NCI-H1092 (cell line): ENCODE measurements at places on chromosomes 3 and 15.
A peak's percentile ranks its signal among the peaks of the same experiment; 100 is the strongest.

DNA sequence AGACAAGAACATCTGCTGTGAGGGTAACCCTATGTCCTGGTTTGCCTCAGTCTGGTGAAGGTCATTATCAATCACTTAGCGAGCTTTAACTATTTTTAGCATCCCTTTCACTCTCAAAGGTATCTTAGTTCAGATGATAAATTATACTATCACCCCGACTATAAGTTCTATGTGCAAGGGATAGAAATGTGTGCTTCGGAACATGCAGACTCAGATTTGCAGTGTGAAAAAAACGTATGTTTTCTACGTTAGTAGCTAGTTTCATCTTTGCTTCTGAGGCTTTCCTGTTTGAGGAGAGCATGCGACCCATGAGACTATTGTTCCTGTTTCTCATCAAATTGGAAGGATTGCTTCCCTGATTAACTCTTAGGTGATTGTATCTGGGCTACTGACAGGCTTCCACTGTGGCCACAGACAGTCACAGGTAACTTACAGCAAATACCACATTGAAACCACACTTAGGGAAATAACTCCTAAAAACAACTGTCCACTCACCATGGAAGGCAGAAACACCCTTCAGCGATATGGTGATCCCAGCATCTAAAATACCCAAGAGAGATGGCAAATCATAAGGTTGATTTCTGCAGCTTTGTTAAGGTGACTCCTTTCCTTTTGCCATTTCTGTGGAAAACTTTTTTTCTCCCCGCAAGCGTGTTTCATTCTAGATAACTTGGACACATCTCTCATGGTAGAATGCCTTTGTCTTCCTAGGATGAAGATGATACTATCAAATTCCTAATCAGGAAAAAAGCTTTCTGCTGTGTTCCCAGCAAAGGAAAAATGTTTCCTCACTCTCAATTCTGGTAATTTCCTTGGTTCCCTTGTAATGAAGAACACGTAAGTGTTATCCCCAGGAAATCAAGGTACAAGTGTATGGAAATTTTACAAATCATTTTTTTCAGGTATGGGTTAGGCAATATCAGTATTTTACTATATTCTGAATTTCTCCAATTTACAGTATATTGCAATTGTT is 5.2 kb downstream of the GCSAM start:
- no peak for DNase-seq

GRCh38 chr15:68228971-68229385 is 550 bp downstream of the CLN6 start:
- DNase-seq, result no peak

- DNase-seq, result no peak
Measured at GRCh38 chr15:57485869-57486268, 105.8 kb upstream of the MYZAP start.

GRCh38 chr15:75647370-75648155 is at the start of gene SNX33:
TSS of gene SNX33 (plus strand) at chr15:75647912. CDS start at chr15:75649103, 1,191 bp downstream.
- DNase-seq, result no peak

- DNase-seq, result no peak
Measured at GRCh38 chr15:29205186-29205585, 64.4 kb downstream of the NSMCE3 start.

GRCh38 chr3:69144631-69145245 is 22.3 kb upstream of the LMOD3 start:
- DNase-seq, result peak; percentile 23

DNA sequence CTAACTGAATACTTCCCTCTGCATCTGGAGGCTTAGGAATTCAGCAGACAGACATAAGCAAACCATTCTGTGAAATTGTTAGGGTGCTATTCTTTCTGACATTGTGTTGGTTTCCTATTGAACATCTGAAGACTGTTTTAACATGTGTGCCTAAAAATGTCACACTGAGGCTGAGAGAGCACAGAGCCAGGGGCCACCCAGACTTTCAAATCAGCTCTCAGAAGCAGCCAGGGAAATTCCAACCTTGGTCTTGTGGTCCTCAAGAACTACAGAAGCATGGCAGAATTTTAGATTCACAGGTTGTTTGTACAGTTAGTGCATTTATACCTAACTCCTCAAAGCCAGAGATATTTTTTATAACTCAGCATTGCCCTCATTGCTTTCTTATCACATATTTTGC is 929.2 kb upstream of the CFAP20DC start:
- no peak for DNase-seq

DNA sequence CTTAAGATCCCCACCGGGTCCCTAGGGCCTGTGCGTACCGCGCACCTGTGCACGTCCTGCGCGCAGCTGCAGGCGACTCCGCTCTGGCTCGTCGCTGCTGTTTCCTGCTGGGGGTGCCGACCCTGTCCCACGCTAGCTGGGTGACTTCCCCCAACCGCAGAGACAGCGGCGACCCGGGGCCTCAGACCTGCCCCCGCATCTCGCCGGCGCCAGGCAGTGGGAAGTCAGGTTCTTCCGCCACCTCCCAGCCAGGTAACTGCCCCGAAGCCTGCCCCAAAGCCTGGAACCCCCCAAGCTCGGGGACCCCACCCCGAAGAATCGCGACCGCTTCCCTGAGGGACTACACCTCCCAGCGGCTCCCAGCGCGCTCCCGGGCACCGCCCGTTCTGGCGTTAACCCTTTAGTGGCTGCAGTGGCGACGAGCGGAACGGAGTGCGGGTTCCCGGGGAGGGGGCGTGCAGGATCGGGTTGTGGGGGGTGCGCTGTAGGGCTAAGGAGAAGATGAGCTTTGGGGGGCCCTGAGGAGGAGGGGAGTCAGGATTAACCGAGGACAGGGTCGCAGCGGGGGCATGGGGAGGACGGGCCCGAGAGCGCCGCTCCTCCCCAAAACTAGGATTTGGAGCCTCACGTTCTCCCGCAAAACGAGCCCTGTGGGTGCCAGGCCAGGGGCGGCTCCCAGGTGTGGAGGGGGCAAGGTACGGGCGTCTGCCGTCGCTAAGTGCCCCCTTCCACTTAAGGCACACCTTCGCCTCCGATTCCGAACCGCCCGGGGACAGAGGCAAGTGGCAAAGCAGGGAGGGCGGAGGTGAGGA is 589 bp downstream of the NEIL1 start:
- DNase-seq, result no peak

GRCh38 chr3:57937092-57937491 is 71.1 kb upstream of the FLNB start:
- DNase-seq, result no peak

DNA sequence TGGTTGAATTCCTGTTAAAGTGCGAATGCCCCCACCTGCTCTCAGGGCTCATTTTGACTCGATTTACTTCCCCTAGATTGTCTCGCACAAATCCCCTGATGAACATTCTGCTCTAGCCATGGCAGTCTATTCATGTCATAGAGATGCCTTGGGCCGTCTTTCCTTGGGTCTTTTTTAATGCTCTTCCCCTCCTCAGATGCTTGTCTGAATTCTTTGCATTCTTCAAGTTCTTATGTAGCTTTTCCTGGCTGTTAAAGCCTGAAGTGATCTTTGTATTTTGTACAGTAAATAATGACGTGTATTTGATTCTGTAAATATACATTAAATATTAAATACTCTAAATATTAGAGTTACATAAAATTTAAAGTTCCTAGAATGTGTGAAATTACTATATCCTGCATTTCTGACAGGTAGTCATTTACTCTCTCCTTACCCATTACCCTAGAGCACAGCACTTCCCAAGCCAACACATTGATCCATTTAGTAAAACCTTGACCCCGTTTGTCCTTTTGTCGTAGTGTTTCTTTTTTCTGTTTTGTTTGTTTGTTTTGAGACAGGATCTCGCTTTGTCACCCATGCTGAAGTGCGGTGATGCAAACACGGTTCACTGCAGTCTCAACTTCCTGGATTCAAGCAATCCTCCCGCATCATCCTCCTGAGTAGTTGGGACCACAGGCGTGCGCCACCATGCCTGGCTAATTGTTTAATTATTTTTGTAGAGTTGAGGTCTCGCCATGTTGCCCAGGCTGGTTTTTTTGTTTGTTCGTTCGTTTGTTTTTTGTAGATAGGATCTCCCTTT is 47.9 kb downstream of the YEATS2 start:
- no peak for DNase-seq

- DNase-seq, result no peak
Measured at GRCh38 chr3:28226020-28226419, 15.4 kb upstream of the CMC1 start.

DNA sequence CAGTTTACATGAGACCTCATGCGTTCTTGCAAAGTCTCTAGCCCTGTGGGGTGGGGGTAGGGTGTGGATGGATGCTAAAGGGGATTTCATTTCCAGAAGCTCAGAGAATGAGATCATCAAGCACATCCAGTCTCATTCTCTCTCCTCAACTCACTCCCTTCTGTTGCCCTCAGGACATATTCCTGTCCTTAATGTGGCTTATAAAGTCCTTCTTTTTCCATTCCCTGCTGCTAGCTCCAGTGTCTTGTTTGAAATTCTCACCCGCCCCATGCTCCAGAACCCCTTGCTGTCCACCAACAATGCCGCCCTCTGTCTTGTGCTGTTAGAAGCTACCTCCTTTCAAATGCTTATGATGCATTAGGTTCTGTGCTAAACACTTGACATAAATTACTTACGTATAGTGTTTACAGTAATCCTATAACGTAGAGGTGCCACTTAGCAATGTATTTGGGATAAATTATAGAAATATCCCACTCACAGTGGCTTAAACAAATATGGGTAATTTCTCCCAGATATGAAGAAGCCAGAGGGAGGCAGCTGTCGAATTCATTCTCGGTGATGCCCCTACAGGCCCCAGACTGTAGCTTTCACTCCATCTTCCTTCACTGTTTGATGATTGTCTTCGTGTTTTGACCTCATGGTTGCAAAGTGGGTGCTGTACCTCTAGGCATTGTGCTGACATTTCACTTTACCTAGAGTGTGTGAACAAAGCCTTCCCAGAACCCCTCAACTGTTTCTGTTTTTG is 273.1 kb upstream of the TBL1XR1 start:
- DNase-seq, result no peak

DNA sequence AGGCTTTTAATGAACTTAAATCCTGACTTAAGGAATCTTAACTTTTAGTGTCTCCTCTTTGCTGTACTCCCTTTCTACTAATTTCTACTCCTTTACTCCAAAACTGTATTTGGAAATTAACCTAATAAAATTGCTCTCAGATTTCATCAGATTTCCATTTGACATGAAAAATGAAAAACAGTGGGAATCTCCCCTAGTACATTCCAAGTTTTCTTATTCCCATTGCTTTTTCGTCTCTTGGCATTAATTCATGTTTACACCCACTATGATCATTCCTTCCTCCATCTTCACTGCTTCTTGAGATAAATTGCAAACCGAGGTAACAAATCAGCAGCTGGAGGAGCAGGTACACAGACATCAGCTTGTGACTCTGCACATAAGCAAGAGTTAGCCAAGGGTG is 208.7 kb downstream of the VGLL3 start:
- no peak for DNase-seq

DNA sequence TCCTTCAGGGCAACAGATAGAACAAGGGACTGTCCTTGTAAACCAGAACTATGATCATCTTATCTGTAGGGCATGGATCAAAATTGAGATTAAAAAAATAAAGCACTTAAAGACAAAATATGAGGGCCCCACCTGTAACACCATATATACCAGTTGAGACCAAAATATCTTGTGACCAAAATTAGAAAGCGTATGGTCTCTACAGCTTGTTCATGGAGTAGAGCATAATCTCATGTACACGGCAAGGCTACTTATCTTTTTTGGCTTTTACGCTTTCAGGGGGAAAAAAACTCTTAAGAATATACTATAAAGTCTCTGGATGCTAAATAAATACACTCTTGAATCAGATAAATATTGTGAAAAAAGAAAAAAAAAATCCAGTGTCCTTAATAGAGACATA is 49.3 kb downstream of the ADAMTS9 start:
- no peak for DNase-seq

DNA sequence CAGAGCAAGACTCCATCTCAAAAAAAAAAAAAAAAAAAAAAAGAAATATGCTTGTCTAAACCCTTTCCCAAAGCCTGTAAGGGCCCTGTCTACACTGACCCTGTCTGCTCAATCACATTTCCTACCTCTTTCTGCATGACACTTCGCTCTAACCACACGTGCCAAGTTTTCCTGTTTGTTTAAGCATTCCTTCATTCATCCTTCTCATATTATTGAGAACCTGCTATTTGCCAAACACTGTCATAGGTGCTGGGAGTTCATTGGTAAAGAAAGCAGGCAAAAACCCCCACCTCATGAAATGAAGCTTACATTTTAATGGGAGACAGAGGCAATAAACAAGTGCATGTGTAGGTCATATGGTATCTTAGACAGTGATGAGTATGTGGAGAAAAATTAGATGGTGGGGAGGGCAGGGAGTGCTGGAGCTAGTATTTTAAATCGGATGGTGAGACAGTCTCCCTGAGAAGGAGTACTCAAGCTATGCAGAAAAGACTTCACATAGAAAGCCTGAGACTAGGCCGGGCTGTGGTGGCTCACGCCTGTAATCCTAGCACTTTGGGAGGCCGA is 48.0 kb downstream of the B3GNT5 start:
- DNase-seq, result no peak

GRCh38 chr3:106342386-106342785 is 473.6 kb upstream of the CBLB start:
- DNase-seq, result no peak

DNA sequence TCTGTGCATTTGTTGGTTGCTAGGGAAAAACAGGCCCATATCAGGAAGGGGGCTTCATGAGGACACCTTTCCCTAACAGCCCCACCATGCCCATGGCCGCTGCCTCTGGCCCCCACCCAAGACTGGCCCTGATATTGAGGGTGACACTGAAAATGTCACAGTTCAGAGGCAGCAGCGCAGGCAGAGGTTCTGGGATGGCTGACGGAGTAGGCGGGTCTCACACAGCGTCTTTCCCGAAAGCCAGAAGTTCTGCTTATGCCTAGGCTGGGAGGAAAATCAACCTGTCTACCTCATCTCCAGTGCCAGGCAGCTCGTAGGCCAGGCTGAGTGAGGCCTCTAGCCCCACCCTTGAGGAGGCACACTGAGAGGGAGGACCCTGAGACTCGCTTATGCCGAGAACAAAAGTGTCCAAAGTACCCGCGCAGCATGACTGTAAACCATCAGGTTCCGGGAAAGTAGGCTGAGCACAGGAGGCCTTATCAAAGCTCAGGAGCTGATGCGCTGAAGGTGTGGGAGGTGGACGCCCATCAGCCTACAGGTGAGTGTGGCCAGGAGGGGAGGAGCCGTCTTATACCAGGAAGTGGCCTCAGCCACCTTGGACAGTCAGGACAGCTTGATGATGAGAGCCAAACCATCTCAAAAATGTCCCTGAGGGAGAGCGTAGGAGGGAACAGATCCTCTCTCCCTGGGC is 27.5 kb downstream of the GRAMD2A start:
- DNase-seq, result no peak
